RWPE1 (cell line): ENCODE measurements at places on chromosomes 11 and 22.
A peak's percentile ranks its signal among the peaks of the same experiment; 100 is the strongest.

- no peak for DNase-seq
These were observed 150.8 kb upstream of the C11orf58 start for GRCh38 chr11:16587670-16588069.

DNA sequence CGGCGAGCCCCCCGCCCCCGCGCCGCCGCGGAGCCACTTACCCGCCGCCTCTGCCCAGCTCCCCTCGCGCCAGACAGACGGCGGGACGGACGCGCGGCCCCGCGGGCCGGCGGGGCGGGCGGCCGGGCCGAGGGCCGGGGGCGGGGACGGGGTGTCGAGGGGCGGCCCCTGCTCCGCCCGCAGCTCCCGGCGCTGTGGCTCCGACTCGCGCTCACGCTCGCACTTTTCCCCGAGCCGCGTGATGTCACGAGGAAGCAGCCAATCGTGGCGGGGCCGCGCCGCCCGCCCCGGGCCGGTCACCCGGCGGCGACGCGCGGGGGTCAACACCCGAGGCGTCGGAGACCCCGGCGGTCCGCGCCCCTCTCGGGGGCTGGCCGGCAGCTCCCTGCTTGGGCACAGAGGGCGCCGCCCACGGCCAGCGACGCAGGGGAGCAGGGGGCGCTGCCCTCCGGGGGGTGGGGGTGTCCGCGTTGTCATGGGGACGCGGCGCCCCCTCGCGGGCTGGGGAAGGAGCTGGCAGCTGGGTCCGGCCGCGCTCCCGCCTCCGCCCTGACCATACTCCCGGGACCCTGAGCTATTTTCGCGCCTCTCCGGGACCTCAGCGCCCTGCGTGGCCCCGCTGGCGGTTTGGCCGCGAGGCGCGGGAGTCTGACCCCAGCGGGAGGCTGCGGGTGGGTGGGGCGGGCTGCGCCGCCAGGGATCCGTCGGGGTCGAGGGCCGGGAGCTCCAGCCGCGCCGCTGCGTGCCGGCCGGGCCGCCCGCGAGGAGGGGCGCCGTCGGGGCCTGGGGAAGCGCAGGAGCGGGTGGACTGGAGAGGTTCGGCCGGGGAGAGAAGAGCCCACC is at the start of gene CHRM4:
Gene CHRM4 (minus strand): TSS at position 199 of the 843 bp plus-strand sequence. CDS start 5,219 bp downstream, outside the sequence.
- DNase-seq = peak; percentile 51

- DNase-seq = no peak
These were observed 846 bp upstream of the NRGN start for GRCh38 chr11:124738713-124739478.

DNA sequence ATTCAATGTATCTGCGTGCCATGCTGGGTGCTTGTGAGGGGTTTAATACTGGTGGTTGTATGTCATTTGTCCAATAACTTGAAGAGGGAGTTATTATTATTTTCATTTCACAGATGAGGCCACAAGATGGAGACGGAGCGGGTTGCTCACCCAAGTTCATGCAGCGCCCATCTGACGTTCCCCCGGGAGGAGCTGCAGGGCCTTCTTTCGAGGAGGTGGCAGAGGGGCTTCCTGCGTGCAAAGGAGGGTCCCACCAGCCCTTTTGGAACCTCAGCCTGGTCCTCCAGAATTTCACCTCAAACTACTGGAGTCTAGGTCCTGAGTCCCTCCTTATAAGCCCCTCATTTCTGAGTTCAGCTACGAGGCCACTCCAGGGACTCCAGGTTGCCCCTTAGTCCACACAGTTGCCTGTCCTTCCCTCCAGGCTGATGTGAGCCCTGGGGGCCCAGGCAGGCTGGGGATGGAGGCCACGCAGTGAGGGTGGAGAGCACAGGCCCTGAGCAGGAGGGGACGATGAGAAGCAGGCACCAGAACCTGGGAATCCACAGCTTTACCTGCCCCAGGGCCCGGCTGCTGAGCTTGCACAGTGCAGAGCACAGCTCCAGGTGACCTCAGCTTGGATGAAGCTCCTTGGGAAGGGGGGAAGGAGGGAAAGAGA is 2.9 kb upstream of the VSIG10L2 start:
- no peak for DNase-seq

DNA sequence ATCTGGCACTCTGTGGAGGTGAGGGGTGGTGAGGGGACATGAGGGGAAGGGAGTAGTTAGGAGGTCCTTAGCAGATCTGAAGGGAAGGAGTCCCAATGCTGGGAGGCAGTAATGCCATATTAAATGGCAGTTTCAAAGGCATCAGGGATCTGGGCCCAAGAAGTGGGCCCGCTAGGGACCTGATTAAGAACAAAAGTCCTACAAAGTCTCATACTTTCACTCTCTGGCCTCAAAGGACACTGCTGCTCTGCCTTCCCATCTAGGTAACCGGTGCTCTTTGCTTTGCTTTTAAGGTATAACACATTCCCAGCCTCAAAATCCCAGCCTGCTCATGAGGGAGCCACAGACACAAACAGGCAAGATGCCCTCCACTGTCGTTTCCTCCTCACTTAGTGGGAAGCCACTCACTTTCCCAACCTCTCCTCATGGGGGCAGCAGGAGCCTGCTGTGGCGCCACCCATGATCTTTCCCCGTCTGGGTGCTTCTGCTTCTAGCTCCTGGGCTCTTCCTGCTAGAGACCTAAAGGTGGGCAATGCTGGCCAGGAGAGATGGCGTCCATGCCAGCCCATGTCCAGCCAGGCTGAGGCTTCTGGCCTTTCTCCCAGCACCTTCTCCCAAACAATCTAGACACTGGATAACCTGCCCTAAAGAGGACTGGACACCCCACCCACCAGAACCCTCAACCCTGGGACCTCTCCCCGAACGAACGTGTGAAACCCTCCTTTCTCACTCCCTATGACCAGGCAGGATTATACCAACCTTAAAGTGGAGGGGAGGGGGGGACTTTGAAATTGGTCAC is 68.3 kb downstream of the PLEKHA7 start:
- DNase-seq = peak; percentile 73

- no peak for DNase-seq
These were observed 26.8 kb downstream of the PAK1 start for GRCh38 chr11:77446911-77447629.

DNA sequence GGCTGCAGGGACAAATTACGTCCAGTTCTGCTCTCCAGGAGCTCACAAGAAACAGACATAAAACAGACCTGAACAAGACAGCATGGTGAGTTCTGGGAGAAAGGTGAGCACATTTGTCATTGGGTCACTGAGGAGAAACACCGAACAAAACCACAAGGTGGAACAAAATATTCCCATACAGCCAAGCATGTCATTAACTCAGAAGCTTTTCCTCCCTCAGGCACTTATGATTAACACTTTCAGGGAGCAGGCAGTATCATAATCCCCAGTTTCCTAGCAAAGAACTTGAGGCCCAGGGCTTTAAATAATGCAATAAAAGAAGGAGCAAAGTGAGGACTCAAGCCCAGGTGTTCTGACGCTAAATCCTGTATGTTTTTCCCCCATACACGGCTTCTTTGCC is 43.0 kb downstream of the P4HA3 start:
- DNase-seq = peak; percentile 52

- DNase-seq = no peak
These were observed 36.2 kb downstream of the TXN2 start for GRCh38 chr22:36445158-36445668.

- DNase-seq = no peak
These were observed 187.5 kb downstream of the SWAP70 start for GRCh38 chr11:9851366-9851765.

DNA sequence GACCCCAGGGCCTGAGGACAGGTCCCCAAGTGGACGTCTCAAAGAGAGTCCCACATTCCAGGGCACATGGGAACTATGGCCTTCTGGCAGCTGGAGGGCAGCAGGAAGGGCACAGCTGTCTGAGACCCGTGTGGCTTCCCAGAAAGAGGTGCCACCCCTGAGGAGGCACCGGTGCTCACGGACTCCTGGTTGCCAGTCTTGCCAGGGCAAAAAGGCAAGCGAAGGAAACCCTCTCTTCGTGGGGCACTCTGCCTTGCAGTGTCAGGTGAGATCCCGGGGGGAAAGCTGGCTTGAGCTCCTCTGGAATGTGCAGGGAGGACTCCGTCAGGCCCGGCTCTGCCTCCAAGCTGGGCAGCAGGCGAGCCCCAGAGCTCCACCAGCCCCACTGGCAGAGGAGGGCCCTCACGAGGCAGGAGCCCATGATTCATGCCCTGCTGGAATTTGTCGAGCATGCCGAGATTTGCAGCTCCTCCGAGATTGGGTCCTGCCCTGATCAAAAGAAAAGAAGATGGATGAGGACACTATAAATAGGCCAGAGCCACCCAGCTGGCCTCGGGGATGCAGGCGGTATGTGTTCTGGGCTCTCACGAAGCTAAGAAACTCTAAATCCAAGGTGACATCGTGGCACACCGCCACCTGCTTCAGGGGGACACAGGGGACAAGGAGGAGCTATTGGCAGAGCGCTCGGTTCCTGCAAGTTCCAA is 9.9 kb upstream of the CELSR1 start:
- peak; percentile 77 for DNase-seq

DNA sequence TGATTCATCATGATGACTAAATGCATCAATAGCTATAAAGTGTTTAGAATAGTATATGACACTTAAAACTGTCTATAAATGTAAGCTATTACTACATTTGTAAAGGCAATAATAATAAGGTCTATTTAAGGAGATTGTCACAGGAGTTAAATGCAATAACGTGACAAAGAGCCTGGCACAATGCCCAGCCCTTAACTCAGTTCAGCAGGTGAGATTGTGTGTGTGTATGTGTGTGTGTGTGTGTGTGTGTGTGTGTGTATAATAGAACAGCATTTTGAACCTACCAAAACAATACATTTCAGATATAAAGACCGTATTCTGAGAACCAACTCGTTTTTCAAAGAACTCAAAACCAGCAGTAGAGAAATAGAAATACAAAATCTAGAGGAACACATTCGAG is 177.5 kb downstream of the MYO18B start:
- no peak for DNase-seq

GRCh38 chr11:23551706-23552105 is 691.4 kb upstream of the CCDC179 start:
- no peak for DNase-seq

DNA sequence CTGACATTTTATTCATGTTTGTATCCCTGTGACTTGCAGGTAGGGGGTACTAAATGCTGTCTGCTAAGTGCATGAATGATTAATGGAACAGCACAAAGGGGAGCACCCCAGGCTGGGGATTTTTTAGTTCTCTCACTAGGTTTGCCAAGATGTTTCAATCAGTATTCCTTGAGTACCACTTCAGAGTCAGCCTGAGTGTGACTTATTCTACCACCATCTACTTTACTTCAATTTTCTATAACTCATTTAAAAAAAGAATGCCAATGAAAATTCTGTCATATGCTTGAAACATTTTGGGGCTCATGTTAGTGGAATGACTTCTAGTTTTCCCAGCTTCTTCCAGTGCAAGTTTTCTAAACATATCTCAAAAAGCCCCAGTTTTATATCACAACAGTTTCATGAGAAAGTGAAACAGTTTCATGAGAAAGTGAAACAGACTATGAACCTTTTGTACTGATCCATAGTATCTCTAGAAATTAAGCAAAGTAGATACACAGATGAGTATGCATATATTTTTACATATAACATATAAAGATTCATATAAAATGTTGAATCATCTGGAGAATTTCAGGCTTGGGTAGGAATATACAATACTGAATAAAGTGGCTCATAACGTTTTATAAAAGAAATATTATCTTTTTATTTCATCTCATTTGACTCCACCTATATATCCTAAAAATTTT is 252.4 kb downstream of the GRM5 start:
- no peak for DNase-seq

GRCh38 chr11:79346021-79346420 is 94.8 kb downstream of the TENM4 start:
- no peak for DNase-seq

DNA sequence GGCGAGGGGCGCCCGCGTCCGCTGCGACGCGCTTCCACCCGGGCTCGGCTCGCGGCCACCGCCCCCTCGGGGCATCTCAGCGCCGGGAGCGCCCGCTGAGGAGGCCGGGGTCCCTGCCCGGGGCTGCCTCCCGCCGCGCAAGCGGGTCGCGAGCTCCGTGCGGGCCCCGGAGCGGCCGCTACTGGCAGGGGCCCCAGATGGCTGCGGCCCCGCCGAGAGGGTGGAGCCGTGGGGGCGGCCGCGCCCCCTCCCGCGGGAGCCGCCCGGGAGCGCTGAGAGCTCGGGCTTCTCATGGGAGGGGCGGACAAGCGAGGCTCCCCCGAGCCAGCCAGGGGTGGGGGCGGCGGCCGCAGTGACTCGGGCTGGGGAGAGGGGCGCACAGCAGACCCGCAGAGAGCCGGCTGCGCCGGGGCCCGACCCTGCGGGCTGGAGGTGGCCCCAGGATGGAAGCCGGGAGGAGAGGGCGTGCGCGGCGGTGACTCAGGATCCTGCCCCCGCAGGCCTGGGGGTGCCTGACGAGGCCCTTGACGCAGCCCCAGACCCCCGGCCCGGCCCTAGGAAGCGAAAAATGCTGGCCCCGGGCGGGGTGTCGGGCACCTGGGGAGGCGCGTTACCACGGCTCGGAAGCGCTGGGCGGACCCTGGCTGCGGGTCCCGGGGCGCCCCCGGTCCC is 603 bp upstream of the ZFTA start:
- DNase-seq = peak; percentile 21

GRCh38 chr11:111097191-111097590 is 148.3 kb upstream of the POU2AF2 start:
- no peak for DNase-seq

DNA sequence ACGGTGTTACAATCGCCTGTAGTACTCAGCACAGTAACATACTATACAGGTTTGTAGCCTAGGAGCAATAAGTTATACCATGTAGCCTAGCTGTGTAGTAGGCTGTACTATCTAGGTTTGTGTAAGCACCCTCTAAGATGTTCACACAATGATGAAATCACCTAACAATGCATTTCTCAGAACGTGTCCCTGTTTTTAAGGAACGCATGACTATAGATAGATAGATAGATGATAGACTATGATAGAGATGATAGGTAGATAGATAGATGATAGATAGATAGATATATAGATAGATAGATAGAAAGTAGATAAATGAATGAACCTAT is 203.9 kb downstream of the FAM76B start:
- DNase-seq = no peak

GRCh38 chr11:102422817-102423712 is 29.5 kb downstream of the TMEM123 start:
- DNase-seq = no peak

GRCh38 chr22:37279331-37280181 is 2.8 kb upstream of the CYTH4 start:
- DNase-seq = no peak

DNA sequence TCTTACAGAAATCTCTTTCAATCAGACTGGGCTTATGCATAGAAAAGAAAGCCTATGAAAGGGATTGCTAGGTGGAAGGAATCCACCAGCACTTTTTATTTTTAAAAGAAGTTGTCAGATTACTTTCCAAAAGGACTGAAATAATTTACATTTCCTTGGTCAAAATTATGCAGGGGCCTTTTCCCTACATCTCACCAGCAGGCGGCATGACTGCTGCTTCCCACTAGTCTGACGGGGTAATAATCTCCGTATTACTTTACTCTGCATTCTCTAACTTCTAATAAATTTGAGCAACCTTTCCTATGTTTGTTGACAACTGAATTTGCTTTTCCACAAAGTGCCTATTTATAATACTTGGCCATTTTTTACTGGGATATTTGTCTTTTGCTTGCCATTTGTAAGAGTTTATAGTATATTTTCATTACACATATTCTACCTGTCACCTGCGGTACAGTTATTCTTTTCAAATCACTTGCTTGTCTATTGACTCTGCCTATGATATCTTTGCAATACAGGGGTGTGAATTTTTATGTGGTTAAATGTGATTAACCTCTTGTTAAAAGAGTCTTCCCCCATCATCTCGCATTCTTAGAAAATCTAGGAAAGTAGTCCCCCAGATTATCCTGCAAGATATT is 51.9 kb upstream of the USP47 start:
- peak; percentile 28 for DNase-seq

- DNase-seq = no peak
These were observed 3.9 kb downstream of the ALDH3B2 start for GRCh38 chr11:67670316-67671210.
